Spleen (tissue), 13 donors: ENCODE measurements at places on chromosomes 3 and 15. TPM values are rescaled to one million over a fixed set of nuclear protein-coding genes. Genes with fewer than 3 reads are reported as not detected.
A peak's percentile ranks its signal among the peaks of the same experiment; 100 is the strongest.

Gene BFSP2
- 52.5 TPM for polyA plus RNA-seq

Gene NMNAT3
- polyA plus RNA-seq = 2.6 TPM

Gene DNAH1
- 10.1 TPM for polyA plus RNA-seq

Gene IQCF5
- not detected for polyA plus RNA-seq

Gene GADL1
- polyA plus RNA-seq = 0.03 TPM

Gene TM4SF4
- not detected for polyA plus RNA-seq

DNA sequence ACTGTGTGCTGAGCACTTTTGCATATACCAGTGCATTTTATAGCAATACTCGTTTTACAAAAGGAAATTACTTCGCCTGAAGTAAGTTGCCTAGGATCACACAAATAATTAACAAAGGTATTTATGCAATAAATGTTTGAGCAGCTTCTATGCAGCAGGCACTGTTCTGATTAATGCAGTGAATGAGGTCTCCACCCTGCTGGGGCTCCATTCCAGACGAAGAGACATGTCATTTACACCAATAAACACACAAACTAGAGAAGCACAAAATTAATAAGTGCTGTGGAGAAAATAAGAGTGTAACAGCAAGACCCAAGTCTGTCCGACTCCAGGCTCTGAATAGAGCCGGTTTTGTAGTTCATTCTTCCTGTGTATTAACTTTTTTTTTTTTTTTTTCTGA lies 17.5 kb downstream of the NOX5 start:
- DNase-seq = no peak

DNA sequence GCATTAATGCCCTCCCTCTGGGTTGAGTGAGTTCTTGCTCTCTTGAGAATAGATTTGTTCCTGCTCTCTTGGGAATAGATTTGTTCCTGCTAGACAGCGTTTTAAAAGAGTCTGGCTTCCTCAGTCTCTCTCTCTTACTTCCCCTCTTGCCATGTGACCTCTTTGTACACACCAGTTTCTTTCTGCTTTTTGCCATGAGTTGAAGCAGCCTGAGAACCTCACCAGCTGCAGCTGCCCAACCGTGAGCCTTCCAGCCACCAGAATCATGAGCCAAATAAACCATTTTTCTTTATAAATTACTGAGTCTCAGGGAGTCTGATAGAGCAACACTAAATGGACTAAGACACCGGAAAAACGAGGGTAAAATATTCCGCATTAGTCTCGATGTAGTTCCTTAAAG lies 253.6 kb downstream of the CNTN6 start:
- DNase-seq = no peak

- DNase-seq = no peak
These were observed 33.9 kb downstream of the GABRB3 start for GRCh38 chr15:26738996-26739395.

- DNase-seq = peak; percentile 19
These were observed 6.0 kb upstream of the GATA2 start for GRCh38 chr3:128498901-128499530.

- no peak for DNase-seq
These were observed 63.6 kb upstream of the MEF2A start for GRCh38 chr15:99502182-99502581.

- DNase-seq = peak; percentile 82
These were observed 90.2 kb downstream of the TIGIT start for GRCh38 chr3:114383875-114384557.

- no peak for DNase-seq
These were observed 1.2 kb downstream of the GPR15 start for GRCh38 chr3:98532709-98533571.

- DNase-seq = no peak
These were observed 12.8 kb downstream of the TBC1D21 start for GRCh38 chr15:73885954-73886700.

GRCh38 chr3:141804778-141805639 lies 41.8 kb downstream of the GRK7 start:
- no peak for DNase-seq

DNA sequence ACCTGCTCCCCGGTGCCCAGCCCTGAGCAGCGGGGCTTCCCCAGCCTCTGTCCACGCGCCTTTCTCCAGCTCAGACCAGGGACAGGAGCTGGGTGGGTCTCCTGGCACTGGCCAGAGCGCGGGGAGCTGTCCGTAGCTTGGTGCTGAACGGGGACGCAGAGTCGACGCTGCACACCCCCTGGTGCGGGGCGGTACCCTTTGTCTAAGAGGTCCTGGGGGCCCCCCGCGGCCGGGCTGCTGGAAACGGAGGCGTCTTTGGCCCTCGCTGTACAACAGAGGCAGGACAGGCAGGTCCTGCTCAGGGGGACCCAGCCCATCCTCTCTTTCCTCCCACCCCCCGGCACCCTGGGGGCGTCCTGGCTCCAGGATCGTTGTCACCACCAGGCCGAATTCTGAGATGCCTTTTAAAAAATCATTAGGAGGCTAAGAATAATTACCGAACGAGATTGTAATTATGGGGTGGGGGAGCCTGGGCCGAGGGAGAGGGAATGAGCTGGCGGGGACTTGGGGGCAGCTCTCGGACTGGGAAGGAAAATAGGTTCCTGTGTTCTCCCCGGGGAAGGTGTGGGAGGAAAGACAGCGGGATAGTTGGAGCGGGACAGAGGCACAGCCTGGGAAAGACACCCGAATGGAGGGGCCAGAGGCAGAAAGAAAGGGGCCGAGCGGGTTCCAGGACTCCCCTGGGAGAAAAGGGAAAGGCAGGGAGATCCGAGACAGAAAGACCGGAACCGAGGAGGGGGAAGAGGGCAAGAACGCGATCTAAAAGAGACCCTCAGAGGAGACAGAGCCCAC lies 4.1 kb upstream of the SKOR1 start:
- peak; percentile 76 for DNase-seq

- no peak for DNase-seq
These were observed 115.9 kb downstream of the EEFSEC start for GRCh38 chr3:128269006-128269775.

- DNase-seq = no peak
These were observed 17.1 kb upstream of the GCNT3 start for GRCh38 chr15:59594493-59594942.

GRCh38 chr15:100247228-100248225 lies 94.2 kb downstream of the ADAMTS17 start:
- DNase-seq = no peak

DNA sequence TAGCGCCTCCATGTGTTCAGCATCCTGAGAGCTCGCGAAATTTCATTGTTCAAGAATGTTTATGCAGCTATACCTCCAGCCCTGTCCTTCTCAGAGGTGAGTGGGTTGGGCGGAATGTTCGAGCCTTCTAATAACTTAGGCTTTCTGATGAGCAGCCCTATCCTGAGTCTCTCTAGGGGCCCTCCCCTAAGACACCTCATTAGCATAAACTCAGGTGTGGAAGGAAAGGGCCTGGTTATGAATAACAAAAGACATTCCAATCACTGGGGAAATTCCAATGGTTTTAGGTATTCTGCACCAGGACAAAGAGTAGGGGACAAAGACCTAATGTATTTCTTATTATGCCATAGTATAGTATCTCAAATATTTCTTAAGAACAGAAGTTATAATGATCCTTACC lies 138.1 kb upstream of the PDZRN3 start:
- no peak for DNase-seq

DNA sequence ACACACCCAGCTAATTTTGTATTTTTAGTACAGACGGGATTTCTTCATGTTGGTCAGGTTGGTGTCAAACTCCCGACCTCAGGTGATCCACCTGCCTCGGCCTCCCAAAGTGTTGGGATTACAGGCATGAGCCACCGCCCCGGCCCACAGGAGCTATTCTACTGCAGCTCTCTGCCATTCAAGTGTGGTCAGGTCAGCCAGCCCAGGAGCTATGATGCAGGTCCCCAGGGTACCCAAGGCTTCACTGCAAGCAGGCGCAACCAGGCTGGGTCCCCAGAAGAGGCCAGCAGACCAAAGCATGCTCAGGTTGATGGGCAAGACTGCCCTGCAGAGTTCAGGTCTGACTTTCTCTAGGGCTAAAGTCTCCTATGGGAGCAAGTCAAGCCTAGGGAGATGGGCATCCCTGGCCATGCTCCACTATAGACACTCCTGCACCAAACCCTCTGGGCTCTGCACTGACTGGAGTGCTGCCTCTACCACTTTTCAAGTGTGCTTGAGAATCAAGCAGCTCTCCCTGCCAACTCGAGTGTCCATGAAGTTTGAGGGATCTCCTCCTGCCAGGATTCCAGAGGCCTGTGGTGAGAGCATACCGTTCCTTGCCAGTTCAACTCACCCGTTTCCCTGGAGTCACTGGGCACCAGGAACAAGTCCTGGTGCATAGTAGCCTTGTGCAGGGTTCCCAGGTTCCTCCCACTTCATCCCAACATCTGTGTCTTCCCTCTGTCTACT lies 30.9 kb downstream of the MYO9A start:
- no peak for DNase-seq
